ENCODE measurements at places on chromosomes 2 and 18. TPM values are rescaled to one million over a fixed set of nuclear protein-coding genes. Genes with fewer than 3 reads are reported as not detected.

The CRYGC gene
- not detected for total RNA-seq

The TET3 gene
- total RNA-seq = 3.8 TPM

The CPO gene
- not detected for total RNA-seq

The RAB17 gene
- 1.6 TPM for total RNA-seq

The DLX1 gene
- 0.07 TPM for total RNA-seq

The CFAP221 gene
- 1.1 TPM for total RNA-seq

The TEKT4 gene
- total RNA-seq = not detected

The SCN3A gene
- under 0.01 TPM for total RNA-seq

The ANO7 gene
- 0.59 TPM for total RNA-seq

All from pulmonary artery endothelial cell (primary cell).